ENCODE measurements at places on chromosomes 1 and 21.

DNA sequence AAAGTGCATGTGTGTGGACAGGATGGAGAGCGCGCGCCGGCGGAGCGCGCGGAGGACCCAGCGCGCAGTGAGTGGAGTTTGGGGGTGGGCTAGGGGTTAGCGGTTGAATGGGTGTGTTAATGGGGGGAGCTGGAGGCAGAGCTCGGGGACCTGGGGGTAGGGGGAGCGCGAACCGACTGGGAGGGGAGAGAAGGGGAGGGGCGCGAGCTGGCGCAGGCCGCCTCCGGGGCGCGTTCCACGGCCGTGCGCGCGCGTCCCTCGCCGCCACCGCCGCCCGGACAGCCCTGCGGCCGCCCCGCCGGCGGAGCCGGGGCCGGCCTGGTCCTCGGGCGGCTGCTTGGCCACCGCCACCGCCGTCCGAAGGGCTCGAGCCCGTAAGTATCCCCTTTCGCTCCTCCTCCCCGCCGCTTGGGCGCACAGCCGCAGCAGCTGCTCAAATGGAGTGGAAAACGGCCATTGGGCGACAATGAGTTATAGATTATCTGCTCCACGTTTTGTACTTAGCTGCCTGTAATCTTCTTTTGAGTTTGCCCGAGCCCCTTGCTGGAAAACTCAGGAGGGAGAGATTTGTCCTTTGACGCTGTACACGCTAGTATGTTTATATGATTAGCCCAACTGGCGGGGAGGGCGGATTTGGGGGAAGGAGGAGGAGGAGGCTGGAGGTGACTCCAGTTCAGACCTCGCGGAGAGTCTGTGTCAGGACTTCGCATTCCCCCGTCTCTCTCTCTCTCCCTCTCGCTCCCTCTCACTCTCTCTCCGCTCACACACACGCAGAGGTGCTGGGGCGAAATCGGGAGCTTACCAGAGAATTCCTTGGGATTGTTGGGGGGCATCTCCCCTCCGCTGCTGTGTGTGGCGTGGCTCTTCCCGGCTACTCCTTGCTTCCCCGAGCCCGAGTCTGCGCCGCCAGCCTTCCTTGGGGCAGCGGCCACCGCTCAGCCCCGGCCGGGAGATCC is at the start of gene ADGRL2:
Gene ADGRL2, plus strand, starts transcription at position 240 of the 956 bp plus-strand sequence. CDS start 36,051 bp downstream, outside the sequence.
- DNase-seq = no peak

GRCh38 chr1:227445746-227446145 is 117.6 kb upstream of the ZNF678 start:
- DNase-seq = no peak

- no peak for DNase-seq
Observed at GRCh38 chr1:30680879-30681278, 42.5 kb downstream of the MATN1 start.

GRCh38 chr1:20958430-20958829 is 171.3 kb upstream of the HP1BP3 start:
- no peak for DNase-seq

GRCh38 chr1:25977801-25978200 is 20.1 kb downstream of the PAFAH2 start:
- no peak for DNase-seq

- no peak for DNase-seq
Observed at GRCh38 chr21:28522014-28522799, 470.5 kb downstream of the LTN1 start.

DNA sequence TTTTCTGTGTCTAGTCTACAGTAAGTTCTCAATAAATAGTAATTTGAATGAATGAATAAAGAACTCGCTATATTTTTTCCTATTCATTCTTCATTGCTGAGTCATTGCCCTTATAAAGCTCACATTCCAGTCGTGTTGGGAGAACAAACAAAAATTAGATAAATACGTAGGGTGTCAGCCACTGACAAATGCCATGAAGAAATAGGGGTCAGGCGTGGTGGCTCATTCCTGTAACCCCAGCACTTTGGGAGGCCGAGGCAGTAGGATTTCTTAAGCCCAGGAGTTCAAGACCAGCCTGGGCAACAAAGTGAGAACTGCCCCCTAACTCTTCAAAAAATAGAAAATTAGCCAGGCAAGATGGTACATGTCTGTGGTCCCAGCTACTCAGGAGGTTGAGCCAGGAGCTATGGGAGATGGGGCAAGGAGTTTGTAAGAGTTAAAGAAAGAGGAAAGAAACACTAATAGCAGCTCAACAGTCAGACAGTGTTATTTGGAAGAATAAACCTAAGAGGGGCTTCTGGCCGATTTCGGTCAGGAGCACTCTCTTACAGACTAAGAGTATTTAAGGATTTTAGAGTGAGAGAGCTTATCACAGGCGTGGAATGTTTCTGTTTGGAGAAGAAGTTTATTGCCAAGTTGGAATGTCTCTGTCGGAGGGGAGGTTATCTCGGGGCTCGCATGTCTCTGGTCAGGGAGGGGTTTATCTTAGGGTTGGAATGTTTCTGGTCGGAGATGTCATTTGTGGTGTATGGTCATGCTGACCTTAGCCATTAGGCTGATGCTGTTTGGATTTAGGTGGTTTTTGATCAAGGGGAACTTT is 1.8 kb upstream of the CHML start:
- DNase-seq = no peak

GRCh38 chr21:35625576-35625975 is 434.8 kb downstream of the SETD4 start:
- DNase-seq = no peak

DNA sequence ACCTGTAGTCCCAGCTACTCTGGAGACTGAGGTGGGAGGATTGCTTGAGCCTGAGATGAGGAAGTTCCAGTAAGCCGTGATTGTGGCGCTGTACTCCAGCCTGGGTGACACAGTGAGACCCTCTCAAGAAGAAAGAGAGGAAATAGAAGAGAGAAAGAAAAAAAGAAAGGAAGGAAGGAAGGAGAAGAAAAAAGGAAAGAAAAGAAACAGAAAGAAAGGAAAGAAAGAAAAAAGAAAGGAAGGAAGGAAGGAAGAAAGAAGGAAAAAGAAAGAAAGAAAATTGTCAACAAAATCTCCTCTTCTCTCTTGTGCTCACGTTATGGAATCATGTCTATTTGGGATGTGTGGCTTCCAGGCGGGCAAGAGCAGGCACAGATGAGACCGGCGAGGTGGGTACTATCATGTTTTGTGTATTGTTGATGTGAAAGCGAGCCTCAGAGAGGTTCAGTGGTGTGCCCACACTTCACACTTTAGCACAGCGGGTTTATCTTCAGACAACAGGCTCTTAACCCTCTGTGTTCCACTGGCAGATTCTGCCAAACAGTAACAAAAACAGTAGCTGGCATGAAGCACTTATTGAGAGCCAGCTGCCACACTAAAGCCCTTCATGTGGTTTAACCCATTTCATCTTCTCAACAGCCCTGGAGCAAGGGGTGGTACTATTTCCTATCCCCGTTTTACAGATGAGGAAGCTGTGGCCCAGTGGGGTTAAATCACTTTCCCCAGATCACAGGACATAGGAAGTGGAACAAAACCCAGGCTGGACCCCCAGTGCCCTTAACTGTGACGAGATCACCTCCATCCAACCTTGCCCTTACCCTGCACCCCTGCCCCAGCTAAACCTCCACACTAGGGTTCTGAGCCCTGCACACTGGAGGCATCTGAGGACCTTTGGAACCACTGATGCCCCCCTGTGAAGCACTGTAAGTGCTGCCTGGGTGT is 94.7 kb upstream of the TARDBP start:
- no peak for DNase-seq

GRCh38 chr1:183164340-183164739 is 21.7 kb upstream of the LAMC2 start:
- no peak for DNase-seq

GRCh38 chr1:6872573-6873261 is 87.5 kb downstream of the CAMTA1 start:
- no peak for DNase-seq

- DNase-seq = no peak
Observed at GRCh38 chr1:217134857-217135568, 411.8 kb upstream of the ESRRG start.

- DNase-seq = no peak
Observed at GRCh38 chr1:215772151-215772550, 205.0 kb downstream of the KCTD3 start.

DNA sequence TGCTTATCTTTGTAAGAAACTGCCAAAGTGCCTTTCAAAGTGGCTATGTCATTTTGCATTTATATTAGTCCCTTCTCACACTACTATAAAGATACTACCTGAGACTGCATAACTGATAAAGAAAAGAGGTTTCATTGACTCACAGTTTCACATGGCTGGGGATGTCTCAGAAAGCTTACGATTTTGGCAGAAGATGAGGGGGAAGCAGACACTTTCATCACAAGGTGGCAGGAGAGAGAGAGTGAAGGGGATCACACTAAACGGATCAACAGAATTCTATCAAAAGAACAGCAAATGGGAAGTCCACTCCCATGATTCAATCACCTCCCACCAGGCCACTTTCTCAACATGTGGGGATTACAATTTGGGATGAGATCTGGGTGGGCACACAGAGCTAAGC is 1352.0 kb upstream of the B3GALT2 start:
- no peak for DNase-seq

GRCh38 chr1:55347866-55348265 is 132.7 kb upstream of the USP24 start:
- DNase-seq = no peak

- no peak for DNase-seq
Observed at GRCh38 chr1:94686882-94687281, 133.3 kb upstream of the SLC44A3 start.

- no peak for DNase-seq
Observed at GRCh38 chr1:247415423-247416361, at the start of gene NLRP3. Gene NLRP3 (plus strand): TSS chr1:247416173. CDS start chr1:247418801, 2,628 bp downstream.

DNA sequence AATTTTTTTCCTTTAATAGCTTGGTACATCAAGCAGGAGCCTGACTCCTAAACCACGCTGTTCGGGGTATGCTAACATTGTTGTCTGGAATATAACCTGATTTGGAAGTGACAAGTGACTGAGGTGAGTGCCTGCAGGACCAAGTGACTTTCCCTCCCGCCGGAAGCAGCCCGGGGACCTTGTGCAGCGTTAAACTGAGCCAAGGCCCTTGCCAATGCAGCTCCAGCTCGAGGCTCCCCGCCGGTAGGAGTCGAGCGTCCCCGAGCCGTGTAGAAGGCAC is 716 bp upstream of the MTARC1 start:
- no peak for DNase-seq

DNA sequence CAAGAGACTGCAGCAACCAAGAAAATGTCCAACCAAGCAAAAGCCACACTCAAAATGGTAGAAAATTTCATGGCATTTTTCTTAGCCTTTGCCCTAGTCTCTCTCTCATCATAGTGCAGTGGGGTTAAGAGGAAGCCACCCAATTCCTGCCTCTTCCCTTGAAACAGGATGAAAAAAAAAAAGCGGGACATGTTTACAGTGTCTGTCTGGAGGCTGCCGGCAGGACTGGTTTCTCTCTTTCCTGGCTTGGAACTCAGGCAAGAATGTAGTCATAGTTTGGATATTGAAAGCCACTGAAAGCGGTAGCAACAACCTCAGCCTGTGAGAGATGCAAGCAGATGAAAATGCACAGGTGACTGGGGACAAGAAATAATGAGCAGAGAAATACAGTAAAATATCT is 13.3 kb upstream of the TNFSF18 start:
- DNase-seq = no peak

GRCh38 chr21:33478935-33479678 is 667 bp downstream of the TMEM50B start:
- DNase-seq = no peak

GRCh38 chr1:111354584-111354983 is 63.9 kb downstream of the CHIA start:
- DNase-seq = no peak

DNA sequence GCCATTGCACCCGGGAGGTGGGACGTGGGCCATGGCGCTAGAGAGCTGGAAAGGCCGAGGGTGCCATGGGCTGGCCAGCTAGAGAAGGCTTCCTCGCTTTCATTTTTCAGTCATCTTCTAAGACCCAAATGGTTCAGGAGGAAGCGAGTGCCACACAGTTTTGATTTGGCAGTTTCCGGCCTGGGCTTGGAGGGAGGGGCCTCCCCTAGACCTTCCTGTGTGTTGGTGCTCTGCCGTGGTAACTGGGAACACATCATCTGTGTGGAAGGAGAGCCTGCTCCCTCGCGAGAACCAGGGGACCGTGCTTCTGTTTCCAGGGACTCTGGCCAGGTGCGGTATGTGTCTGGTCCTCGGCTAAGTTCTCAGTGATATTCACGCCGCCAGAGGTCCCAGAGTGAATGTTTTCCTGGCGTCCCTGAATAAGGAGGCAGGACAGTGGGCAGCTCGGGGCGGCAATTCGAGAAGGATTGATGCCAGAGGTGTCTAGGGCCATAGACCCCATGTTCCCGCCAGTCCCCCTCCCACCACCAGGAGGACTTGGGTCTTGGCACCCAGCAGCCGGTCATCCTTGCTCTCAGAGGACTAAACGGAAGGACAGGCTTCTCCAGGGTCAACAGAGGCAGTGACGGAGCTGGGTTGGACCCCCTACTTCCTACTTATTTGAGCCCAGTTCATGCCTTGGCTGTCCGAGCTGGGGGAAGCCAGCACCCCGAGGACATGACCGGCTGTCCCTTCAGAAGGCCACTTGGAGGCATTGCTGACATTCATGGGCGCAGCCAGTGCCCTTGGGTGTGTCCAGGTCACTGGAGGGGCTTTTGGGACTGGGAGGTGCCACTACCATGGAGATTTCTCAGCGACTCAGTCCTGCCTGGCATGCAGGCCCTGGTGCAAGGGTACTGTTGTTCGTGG is 2.7 kb upstream of the NPHP4 start:
- no peak for DNase-seq

- DNase-seq = no peak
Observed at GRCh38 chr1:43423672-43424550, 29.8 kb downstream of the HYI start.

DNA sequence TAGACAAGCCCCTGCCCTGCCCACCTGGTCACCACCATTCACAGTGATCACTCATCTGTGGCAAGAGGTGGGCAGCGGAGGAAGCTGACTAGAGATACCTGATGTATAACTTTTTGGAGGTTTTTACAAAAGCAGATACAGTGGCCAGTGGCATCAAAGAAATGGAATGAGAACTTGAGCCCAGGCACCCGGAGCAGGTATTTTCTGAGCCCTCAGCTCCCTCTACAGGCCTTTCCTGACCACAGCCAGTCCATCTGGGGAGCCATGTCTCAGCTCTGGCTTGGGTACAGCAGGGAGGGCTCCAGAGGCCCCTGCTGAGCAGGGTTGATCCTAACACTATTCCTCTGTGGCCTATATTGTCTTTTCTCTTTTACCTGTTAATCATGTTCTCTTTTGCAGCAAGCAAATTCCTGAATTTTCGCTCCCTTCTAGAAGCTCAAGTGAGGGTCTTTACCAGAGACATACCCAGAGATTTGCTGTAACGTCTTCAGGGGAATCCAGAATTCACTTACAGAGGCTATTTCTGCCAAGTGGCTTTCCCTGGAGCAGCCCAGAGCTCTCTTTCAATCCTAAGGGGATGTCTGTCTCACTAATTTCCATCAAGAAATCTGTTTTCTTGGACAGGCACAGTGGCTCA is 27.3 kb downstream of the GPR157 start:
- no peak for DNase-seq

- DNase-seq = no peak
Observed at GRCh38 chr1:208787219-208787618, 543.0 kb upstream of the PLXNA2 start.

- no peak for DNase-seq
Observed at GRCh38 chr1:228020686-228021354, 14.0 kb downstream of the WNT3A start.

GRCh38 chr21:27805696-27806095 is 838.8 kb upstream of the ADAMTS5 start:
- DNase-seq = no peak

All from stimulated activated CD4-positive, alpha-beta T cell treated with anti-CD3 and anti-CD28 coated beads, Interleukin-1b, Interleukin-23, amount 100 ng/mL, for 1 hour (primary cell).